GM04504 (cell line): ENCODE measurements at places on chromosomes 3 and 15.

DNA sequence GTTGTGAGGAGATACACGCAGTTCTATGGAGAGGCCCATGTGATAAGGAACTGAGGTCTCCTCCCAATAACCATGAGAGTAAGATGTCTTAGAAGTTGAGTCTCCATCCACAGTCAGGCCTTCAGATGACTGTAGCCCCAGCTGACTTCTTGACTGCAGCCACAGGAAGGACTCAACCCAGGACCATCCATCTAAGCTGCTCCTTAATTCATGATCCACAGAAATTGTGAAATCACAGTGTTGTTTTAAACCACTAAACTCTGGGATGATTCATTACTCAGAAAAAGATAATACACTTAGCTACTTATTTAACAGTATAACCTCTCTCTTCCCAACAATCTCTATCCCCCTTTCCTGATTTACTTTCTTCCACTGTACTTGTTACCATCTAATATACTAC is 173.3 kb downstream of the ALDH1A2 start:
- DNase-seq = no peak

DNA sequence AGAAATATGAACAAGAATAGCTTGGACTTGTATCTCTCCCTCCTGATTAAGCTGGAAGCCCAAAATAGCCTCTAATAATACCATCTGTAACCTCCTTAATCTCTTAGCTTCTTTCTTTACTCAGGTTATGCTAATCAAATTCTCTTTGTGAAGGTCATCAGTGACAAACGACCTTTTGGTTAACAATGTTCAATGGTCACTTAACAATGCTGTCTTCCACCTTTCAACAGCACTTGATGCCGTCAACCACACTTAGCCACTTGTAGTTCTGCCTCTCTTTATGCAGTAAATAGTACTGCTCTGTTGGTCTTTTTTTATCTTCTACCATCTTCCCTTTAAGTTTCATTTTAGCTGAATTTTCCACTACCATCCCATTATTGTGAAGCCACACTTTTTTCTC is 476.6 kb upstream of the TGFBR2 start:
- no peak for DNase-seq

DNA sequence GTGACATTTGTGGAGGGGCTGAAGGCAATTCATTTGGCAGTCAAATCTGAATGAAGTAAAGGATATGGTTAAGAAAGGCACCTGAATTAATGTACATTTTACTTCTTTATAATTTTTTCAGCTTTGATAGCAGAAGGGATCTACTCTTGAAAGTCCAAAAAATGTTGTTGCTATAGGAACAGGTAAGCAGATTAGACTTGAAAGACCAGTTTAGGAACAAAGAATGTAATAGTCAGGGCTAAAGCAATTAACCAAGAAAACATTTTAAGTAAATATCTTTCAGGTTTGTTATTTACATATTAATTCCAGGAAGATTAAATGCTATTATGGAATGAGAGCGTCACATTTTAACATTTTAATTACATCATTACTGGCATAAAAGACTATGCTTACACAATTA is 1.1 kb downstream of the ATP13A4 start:
- no peak for DNase-seq

GRCh38 chr15:61216519-61216918 is 12.6 kb downstream of the RORA start:
- DNase-seq = no peak

DNA sequence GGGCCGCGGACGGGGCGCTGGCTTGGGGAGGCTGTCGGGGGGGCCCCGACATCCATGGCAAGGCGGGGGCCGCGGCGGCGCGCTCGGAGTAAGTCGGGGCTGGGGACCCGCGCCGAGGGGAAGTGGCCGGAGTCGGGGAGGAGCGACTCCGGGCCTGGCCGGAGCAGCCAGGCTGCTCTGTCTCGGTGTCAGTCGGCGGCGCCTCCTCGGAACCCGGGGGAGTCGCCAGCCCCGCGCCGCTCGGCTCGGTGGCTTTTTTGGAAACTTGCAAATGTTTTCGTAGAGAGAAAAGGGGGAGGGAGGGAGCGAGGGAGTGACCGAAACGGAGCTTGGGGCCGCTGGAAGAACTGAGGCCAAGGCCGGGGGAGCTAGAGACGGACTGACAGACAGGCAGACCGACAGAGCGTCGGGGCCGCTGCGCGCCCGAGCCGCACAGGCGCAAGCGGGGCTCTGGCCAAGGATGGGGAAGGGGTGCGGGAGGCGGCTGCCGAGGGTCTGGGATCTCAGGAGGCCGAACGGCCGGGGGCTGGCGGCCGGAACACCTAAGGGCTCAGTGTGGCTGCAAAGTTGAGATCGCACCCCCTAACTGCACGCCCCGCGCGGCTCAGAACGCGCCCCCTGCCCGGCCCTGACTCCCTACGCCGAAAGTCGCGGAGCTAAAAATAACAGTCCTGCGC is 5.0 kb downstream of the PTH1R start:
- no peak for DNase-seq

DNA sequence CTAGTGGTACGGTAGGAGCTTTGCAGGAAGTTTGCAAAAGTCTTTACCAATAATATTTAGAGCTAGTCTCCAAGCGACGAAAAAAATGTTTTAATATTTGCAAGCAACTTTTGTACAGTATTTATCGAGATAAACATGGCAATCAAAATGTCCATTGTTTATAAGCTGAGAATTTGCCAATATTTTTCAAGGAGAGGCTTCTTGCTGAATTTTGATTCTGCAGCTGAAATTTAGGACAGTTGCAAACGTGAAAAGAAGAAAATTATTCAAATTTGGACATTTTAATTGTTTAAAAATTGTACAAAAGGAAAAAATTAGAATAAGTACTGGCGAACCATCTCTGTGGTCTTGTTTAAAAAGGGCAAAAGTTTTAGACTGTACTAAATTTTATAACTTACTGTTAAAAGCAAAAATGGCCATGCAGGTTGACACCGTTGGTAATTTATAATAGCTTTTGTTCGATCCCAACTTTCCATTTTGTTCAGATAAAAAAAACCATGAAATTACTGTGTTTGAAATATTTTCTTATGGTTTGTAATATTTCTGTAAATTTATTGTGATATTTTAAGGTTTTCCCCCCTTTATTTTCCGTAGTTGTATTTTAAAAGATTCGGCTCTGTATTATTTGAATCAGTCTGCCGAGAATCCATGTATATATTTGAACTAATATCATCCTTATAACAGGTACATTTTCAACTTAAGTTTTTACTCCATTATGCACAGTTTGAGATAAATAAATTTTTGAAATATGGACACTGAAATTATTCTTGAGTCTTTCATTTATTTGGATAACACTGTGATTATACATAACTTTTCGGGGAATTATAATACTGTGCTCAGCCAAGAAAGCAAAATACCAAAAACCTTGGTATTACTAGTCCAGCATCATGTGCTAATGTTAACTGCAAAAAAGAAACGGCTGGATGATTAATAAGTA is 2.2 kb downstream of the SOX2 start:
- DNase-seq = no peak

- DNase-seq = no peak
These were observed 291.9 kb upstream of the NR2F2 start for GRCh38 chr15:96038650-96039049.

GRCh38 chr3:187640569-187641059 is 29.6 kb downstream of the SST start:
- DNase-seq = no peak

DNA sequence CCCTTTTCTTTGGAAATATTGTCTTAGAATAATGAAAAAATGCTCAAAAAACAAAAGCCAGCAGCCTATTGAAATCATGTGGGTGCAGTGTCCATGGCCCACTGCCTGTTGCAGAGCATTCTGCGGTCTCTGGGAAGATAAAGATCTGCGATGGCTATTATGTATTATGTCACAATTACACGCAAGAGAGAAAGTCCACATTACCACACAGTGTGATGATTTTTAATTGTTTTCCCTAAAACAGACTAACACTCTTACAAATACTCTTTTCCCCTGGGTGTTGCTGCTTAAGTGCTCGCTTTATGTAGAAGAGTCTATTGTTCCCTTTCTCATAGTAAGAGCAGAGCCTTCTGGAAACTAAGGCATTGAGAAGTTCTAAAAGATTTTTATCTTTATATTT is 32.2 kb downstream of the SSR3 start:
- no peak for DNase-seq

GRCh38 chr3:4986782-4987537 is 7.7 kb downstream of the BHLHE40 start:
- DNase-seq = peak; percentile 92

GRCh38 chr3:65170390-65171042 is 482.7 kb upstream of the ADAMTS9 start:
- DNase-seq = peak; percentile 41

GRCh38 chr3:112132975-112133448 is at the start of gene GCSAM:
GCSAM (minus strand) TSS chr3:112133248; CDS start chr3:112133120, 128 bp downstream.
- no peak for DNase-seq

- DNase-seq = no peak
These were observed 37.5 kb upstream of the CHST2 start for GRCh38 chr3:143081844-143082778.

GRCh38 chr3:150697646-150698045 is 6.1 kb downstream of the ERICH6 start:
- DNase-seq = no peak

- peak; percentile 72 for DNase-seq
These were observed 380.6 kb upstream of the C2CD4B start for GRCh38 chr15:62545467-62546227.

GRCh38 chr15:42121021-42121420 is 26.7 kb upstream of the PLA2G4D start:
- no peak for DNase-seq

GRCh38 chr3:100044369-100044768 is 69.9 kb downstream of the FILIP1L start:
- no peak for DNase-seq
